Right kidney (tissue), 9 donors: ENCODE measurements at places on chromosomes 16 and 17.

DNA sequence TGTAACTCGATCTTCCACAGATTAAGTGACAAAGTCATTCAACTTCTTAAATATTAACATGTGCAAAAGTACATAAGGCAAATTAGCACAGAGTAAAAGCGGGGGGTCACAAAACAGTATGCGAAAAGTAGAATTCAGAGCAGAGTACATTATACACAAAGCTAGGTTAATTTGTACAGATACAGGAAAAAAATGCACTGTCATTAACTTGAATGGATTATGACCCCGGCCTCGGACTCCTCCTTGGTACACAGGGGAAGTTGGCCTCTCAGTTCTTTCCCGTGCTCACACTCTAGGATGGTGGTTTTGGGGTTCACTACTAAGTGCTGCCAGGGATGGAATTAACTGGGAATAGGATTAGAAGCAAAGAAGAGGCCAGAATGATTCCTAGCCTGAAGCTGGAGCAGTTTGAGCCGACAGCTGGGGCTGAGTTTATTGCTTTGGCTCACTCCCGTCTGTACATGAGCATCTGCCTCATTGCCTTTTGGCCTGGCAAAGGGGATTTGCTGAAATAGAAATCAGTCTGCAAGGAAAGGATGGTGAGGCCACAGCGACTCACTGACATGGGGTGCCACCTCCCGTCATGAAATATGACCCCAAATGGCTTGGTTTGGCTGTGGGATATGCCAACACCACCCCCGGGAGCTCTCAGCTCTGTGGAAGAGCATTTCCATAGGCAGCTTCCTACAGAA lies 23.6 kb downstream of the NTN1 start:
- DNase-seq, result no peak

DNA sequence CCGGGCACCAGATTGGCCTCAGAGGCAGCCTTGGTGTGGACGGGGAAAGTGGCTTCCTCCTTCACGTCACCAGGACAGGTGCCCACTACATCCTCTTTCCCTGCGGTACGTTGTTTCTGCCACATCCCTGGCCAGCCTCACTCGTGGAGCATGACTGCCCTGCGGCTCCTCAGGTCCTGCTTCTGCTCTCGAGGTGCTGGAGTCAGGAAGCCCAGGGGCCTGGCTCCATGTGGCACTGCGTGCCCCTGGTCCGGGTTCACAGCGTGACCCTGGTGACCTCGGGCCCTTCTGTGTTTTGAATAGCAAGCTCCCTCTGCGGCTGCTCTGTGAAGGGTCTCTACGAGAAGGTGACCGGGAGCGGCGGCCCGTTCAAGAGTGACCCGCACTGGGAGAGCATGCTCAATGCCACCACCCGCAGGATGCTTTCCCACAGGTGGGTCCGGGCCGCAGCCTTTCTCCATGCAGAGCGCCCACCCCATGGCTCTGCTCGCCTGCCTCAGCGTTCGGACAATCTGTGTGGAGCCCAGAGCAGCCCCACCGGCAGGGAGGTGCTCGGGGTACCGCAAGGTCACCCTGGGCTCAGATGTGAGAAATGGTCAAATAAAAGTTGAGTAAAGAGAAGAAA lies 13.5 kb downstream of the RGS11 start:
- DNase-seq, result no peak

GRCh38 chr16:35751191-35751941 lies 2292.0 kb downstream of the TP53TG3F start:
- DNase-seq, result no peak

GRCh38 chr16:72355561-72355960 lies 183.6 kb upstream of the PMFBP1 start:
- DNase-seq, result no peak

GRCh38 chr17:32833076-32833475 lies 43.8 kb downstream of the MYO1D start:
- DNase-seq, result no peak

GRCh38 chr17:63698381-63698885 lies 1.5 kb downstream of the LIMD2 start:
- DNase-seq, result no peak

DNA sequence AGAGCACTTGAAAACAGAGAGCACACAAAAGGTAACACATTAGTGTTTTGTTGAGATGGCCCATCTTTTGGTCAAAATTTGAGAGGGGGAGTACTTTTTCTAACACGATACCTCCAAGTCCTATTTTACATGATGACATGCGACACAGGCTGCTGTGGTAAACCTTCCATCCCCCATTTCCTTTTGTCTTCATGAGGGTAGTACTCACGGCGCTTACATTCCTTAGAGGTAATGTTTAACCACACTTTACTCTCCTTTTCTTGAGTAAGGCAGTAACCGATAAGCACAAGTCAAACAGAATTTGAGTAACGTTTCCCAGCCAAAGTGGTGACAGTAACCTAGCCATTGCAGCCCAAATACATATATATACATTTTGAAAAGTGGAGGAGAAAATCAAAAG lies 35.8 kb upstream of the PITPNM3 start:
- DNase-seq, result no peak

DNA sequence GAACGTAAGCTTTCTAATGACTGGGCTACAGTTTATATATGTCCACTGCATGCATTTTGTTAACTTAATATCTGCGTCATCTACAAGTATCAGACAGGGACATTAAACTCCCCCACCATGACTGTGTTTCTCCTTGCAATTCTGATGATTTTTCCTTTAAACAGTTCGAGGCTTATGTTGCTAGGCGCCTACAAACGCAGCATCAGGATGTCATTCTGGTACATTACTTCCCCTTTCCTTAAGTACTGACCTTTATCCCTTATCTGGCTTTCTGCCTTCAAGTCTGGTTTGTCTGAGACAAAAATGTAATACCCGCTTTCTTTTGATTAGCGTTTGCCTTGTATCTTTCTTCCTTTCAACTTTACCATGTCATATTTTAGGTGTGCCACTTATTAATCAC lies 362.4 kb downstream of the SLC39A11 start:
- DNase-seq, result no peak

DNA sequence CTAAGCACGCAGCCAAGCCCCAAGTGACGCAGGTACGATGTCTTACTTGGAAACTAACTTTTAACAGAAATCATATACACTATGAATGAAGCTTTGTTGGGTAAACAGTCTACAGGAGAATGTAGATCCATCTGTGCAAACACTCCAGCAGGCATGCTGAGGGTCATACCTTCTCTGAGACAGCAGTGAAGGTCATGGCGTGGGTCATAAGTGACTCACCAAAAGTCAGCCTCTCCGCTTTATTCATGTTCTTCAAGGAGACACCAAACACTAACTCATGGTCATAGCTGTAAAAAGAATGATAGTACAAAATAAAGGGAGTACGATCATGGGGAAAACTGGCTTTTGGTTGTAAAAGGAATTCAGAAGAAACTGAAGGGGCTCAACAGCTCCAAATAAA lies 20.6 kb downstream of the BLMH start:
- no peak for DNase-seq

GRCh38 chr16:2675714-2676113 lies 6.6 kb upstream of the KCTD5 start:
- DNase-seq, result no peak

- DNase-seq, result no peak
These were observed at the start of gene KRTAP16-1 for GRCh38 chr17:41308918-41309359. Gene KRTAP16-1 (minus strand): TSS chr17:41309309. CDS start chr17:41309253, 56 bp downstream.

- DNase-seq, result no peak
These were observed 31.2 kb upstream of the HAPSTR1 start for GRCh38 chr16:9060225-9060624.

- no peak for DNase-seq
These were observed 20.8 kb downstream of the SNX11 start for GRCh38 chr17:48128400-48128799.
